ENCODE measurements at places on chromosomes 13 and 19.

- no peak for DNase-seq
Measured at GRCh38 chr13:80547341-80547740, 206.4 kb upstream of the SPRY2 start.

DNA sequence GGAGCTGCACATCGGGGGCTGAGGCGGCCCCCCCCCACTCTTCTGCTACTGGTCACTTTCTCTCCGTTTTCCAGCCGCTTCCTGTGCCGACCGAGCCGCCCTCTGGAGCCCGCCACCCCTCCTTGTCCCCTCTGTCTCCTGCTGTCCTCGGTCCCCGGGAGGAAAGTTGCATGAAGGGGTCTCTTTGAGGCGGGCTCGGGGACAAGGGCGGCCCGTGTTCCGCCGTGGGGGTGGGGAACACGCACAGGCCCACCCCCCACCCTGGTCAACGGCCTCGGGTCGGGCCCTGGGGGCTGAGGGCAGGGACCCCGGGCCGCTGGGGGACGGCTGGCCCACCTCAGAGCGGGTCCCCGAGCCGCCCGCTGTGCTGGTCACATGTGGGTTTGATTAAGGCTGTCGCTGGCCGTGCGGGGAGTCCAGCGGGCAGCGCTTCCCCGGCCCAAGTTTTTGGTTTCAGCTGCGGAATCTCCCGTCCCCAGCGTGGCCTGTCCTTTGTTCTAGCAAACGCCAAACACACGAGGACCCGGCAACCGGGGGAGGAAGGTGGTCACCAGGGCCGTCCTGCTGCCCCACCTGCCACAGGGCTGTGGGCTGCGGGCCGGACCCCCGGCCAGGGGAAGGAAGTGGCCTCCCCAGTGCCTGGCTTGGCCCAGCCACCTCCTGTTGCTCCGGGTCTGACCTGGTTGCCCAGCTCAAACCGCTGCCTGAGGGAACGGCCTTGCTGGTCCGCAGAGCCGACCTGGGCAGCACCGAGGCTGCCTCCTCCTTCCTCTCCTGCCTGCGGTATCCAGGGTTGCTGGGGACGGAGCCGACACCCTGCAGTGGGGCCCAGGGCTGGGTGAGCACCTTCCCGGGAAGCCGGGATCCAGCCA, 1.9 kb downstream of the EFNA2 start:
- no peak for DNase-seq

- no peak for DNase-seq
Measured at GRCh38 chr13:104295537-104295936, 1229.3 kb upstream of the SLC10A2 start.

GRCh38 chr13:81230386-81230785, 889.5 kb upstream of the SPRY2 start:
- DNase-seq = no peak

GRCh38 chr13:109790086-109790485, 3.7 kb upstream of the IRS2 start:
- DNase-seq = no peak

- DNase-seq = no peak
Measured at GRCh38 chr13:106299621-106300020, 235.8 kb downstream of the EFNB2 start.

GRCh38 chr13:56510836-56511235, 629.9 kb upstream of the PRR20A start:
- DNase-seq = no peak

- no peak for DNase-seq
Measured at GRCh38 chr13:38713046-38713445, 26.2 kb downstream of the FREM2 start.

- DNase-seq = no peak
Measured at GRCh38 chr13:76944456-76944855, 3.9 kb upstream of the ACOD1 start.

DNA sequence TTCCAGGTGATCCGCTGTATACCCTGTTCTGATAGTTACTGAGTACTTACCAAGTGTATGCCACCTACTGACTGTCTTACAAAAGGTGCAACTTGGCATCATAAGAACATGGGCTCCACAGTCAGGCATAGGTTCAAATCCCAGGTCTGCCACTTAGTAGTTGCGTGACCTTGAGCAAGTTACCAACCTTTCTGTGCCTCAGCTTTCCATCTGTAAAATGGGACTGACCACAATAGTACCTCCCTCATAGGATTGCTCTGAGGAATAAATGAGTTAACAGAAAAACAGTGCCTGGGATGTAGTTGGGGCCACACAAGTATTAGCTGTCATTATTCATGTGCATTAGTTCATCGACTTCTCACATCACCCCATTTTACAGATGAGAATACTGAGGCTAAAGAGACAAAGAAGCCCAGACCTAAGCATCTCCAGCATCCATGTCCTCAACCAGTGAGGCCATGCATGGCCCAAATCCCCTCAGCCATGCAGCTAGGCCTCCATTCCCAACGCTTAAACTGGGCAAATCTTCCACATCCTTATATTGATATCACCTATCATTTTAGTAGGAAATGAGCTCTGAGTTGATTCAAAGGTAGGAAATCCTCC, 51.3 kb upstream of the UBE2L5 start:
- DNase-seq = no peak

- DNase-seq = no peak
Measured at GRCh38 chr13:114309806-114310410, 4.4 kb upstream of the CHAMP1 start.

DNA sequence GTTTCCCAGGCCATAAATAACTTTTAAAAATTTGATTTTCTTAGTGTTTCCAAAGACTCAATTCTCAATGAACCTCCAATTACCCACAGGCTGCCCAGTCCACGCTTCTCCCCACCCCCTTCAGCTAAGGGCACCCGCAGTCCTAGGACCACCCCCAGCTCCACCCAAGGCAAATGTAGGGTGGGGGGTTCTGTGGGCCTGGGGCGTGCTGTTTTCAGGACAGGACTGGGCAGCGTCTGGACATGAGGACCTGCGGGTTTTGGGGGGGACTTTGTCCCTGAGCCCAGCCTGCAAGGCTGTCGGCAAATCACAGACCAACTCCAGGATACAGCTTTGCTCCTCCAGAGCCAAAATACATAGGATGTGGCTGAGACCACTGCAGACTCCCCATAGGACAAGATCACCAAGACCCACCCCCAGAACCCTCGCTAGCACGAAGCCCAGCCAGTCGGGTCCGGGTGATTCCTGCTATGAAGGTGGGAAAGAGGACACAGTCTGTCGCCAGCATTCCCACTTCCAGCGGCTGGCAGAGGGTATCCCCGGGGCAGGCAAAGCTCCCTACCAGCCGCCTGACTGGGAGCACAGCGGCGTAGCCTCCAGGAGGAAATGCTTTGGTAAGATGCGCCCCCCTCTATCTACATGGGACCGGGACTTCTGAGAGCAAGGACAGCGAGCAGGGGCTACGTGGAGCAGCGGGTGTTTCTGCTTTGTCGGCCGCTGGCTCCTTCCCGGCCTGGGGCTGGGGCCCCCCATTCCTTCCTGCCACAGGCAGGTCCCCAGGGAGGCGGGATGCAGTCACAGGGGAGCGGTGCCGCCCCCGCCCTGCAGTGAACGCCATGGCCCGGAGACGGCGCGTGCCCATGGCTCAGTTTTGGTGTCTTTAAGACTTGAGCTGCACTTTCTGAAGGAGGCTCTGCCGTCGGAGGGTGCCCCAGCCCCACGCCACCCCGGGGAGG, 1.6 kb upstream of the TIMM13 start:
- DNase-seq = no peak

DNA sequence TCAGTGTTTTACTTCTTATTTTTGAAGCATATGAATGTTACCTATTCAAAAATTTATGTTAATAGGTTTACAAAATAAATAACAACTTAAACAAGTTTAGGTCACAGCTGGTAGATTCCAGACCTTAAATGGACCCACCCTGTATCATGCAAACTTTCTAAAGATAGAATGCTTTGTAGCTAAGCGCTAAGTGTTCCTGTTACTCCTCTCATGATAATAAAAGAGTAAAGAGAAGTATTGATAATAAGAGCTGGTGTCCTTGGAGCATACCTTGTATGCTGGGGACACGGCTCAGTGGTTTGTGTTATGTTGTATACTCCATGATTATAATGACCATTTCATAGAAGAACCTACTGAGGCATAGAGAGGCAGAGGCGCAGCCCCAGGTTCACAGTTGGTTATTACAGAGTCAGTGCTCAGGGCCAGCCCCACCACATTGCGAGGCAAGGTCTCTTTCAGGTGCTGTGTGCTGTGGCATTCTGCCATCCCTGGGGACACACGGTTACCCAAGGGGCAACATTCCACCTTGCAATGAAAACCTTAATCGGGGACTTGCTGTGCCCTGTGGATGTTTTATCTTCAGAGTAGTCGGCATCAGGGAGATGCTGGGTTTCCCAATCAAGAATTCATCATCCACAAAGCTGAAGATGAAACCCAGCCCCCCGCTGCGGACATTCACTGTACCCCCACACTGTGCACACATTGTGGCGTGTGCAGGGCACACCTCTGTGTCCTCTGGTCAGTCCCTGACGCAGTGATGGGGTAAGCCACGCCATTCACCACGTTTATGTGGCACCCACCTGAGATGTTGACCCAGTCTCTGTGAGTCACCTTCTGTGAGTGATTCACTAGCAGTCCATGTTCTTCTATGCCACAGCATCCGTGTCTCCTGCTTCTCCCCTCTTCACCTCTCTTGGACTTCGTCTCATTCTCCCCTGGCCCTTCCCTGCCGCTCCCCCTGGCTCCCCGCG, 186.7 kb downstream of the COL4A1 start:
- no peak for DNase-seq

DNA sequence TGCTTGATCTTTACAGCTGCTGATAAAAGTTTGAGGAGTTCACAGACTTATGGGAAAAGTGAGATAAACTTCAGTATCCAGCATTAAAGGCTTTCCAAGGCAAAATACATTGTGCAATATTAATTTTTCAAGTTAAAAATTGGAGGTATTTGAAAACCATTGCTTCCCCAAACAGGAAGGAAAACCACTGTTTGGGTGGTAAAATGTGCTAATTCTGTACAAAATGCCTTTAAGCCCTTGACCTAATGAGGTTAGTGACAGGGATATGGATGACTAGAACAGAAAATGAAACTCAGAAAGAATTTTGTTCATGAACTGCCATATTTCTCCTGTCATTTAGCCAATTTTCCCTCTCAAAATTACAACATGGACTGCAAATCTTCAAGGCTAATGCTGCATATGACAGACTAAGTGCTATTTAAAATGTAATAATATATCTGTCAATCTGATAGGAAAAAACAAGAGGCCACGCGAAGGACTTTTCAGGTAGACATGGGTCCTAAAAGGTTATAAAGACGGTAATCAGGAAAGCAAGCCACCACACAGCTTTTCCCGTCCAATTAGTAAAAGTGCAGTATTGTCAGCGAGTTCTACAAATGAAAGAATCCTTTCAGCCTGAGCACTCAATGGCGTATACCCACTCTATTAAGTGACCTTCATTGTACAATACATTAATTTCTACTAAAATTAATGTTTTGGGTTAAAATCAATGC, 212.8 kb downstream of the ENOX1 start:
- DNase-seq = no peak

- DNase-seq = peak; percentile 71
Measured at GRCh38 chr19:55493052-55493644, 4.9 kb downstream of the SSC5D start.

- DNase-seq = no peak
Measured at GRCh38 chr19:55082020-55082851, 6.6 kb downstream of the EPS8L1 start.

- peak; percentile 66 for DNase-seq
Measured at GRCh38 chr19:924553-925086, 1.2 kb upstream of the ARID3A start.

GRCh38 chr13:24528816-24529398, 16.3 kb upstream of the PARP4 start:
- DNase-seq = no peak

DNA sequence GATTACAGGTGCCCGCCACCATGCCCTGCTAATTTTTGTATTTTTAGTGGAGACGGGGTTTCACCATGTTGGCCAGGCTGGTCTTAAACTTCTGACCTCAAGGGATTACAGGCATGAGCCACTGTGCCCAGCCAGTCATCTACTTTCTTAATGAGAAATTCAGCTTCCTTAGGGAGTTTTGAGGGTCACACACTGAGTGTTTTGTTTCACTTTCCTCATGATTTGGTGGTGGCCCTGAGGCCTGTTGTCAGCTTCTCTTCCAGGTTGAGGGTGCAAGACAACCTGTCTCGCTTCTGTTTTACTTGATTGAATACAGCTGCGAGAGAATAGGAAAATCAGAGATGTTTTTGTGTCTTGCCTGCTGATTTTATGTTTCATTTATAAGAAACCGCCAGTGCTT, 9.9 kb downstream of the FRY start:
- DNase-seq = no peak

DNA sequence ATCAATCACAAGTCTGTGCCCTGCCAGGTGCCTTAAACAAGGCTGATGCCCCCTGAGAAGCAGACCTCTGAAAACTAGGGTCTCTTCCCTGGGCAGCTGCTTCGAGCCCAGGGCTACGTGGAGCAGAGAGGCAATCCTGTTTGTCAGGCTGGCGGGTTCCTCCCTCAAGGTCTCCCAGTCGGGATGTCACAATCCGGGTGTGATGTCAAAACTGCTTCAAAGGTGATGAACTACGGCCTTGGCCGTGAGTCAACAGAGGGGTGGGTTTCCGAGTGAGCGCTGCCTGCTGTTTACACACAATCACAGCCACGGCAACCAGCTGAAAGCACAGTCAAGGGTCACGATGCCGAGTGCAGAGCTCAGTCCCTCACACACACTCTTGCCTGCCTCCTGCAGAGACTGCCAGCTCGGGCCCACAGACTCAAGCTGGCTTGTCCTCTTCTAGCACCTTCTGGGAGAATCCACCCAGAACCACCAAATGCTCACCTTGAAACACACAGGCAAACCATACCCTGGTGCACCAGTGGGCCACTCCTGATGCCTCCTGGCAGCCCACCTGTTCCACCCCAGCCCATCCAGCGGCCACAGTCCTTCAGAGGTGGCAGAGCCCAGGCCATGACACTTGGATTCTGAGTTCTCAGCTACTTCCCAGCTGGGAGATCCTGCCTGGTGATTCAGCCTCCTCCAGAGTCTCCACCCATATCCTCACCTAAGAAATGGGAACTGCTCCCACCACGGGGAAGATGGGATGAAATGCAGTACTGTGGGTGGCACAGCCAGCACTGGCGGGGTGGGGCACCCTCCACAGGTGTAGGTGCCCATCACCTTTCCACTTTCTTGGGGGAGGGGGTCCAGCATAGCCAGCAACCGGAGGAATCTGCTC, 6.8 kb downstream of the ELL start:
- DNase-seq = peak; percentile 83

- DNase-seq = peak; percentile 80
Measured at GRCh38 chr19:2648528-2648937, 54.0 kb downstream of the GNG7 start.

DNA sequence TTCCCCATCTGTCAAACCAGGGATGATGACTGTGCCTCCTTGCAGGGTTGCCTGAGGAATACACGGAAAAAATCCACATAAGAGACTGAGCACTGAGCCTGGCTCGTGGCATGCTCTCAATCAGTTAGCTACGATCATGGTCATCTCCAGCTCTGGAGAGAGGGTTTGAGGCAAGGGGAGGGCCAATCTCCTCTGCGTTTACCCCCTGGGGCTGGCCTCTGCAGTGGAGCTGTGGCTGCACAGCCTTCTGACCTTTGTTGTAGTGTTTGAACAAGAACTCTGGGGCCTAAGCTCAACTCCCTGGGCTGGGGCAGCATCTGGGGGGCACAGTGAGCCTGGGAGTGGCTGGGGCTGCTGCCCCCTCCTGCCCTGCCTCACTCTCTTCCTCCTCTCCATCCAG, 5.9 kb downstream of the LRRC4B start:
- DNase-seq = no peak

GRCh38 chr13:30607908-30608307, 9.8 kb upstream of the USPL1 start:
- DNase-seq = no peak

- DNase-seq = no peak
Measured at GRCh38 chr13:80552851-80553440, 212.0 kb upstream of the SPRY2 start.

GRCh38 chr19:4376028-4376670, 24.2 kb downstream of the SH3GL1 start:
- DNase-seq = no peak
